ENCODE measurements at places on chromosomes 12 and 14.

GRCh38 chr12:57836442-57837375 is 9.8 kb downstream of the CTDSP2 start:
- DNase-seq, result peak; percentile 60

GRCh38 chr12:111677186-111677585 is 8.6 kb downstream of the BRAP start:
- no peak for DNase-seq

GRCh38 chr12:108495823-108496579 is 19.1 kb upstream of the FICD start:
- DNase-seq, result no peak

DNA sequence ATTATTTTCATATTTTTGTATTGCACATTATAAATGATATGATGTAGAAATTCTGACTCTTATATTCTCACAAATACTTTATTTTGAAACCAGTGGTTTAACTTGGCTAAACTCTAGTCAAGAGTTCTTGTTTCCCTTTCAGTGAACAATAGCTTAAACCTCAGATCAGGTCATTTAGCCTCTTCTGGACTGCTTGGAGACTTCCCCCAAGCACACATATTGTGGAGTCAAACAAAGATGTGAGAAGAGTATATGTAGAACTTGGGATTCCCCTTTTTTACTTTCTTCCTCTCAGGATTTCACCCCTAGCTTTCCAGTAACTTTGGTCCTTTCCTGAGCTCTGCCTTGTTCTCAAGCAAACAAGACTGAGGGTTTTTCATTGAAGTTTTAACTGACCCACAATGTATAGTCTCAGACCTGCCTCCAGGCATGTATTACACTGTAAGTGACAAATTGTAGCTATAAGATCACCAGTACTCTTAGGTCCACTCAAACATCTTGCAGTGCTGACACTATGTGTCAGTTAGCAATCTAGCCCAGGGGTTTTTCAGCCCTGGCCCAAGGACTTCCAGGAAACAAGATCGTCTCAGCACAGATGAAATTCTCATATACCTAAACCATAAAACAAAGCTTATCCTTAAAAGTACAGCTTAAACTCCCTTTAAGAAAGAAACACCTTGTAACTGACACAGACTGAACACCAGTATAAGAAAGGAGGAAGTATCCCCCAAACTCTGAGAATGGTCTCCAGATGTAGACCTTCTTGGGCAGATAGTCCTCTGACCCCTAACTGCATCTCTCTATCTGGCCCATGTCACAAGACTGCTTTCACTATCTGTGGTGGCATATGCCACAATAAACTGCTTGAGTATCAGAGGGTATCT is 98.6 kb downstream of the SLC6A15 start:
- DNase-seq, result no peak

GRCh38 chr12:106065506-106065905 is 73.2 kb downstream of the NUAK1 start:
- DNase-seq, result no peak

DNA sequence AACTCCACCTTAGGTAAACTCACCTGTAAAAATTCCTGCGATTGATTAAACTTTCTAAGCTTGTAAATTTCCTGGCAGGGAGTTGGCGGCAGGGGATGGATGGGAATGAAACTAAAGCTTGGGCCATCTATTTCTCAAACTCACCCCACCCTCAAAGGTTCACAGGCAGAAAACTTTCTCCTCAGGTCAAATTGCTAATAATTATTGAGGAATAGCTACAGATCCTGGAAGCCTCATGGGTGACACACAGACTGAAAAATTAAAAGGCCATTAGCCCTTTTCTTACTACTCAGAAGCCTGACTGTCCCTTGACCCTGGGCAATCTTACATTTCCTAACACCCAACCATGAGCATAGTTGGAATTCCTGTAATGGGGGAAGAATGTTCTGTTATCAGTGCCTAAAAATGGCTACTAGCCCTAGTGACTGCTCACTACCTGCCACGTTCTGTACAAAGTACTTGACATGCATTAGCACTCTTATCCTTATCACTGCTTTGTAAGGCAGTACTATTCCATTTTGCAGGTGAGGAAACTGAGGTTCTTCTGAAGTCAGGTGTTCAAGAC is 12.4 kb upstream of the SYNDIG1L start:
- DNase-seq, result no peak

GRCh38 chr12:94779485-94779884 is 129.1 kb upstream of the TMCC3 start:
- DNase-seq, result no peak

DNA sequence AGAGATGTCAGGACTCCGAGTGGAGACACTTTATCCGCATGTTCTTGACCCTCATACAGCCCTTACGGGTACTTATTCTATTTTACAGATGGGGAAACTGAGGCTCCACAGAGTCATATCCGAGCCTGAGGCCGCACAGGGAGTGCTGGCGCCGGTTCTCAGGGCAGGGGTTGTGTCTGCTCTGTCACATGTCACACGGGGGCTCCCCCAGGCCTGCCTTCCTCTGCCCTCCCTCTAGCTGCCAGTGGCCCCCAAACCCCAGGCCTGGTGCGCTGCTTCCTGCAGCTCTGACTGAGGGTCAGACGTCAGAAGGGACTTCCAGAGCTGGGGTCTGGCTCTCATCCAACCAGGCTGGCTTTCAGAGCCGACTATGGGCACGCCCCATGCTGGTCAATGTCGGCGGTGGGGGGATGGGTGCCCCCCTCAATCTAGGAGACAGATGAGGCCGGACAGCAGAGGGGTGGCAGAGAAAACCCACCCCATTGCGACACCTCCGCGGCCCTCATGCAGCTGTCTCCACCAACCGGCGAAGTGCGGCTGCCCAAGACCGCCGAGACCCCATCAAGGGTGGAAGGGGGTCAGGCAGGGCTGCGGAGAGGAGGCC is 811 bp upstream of the INF2 start:
- no peak for DNase-seq

GRCh38 chr12:44829045-44829444 is 47.1 kb downstream of the NELL2 start:
- no peak for DNase-seq

DNA sequence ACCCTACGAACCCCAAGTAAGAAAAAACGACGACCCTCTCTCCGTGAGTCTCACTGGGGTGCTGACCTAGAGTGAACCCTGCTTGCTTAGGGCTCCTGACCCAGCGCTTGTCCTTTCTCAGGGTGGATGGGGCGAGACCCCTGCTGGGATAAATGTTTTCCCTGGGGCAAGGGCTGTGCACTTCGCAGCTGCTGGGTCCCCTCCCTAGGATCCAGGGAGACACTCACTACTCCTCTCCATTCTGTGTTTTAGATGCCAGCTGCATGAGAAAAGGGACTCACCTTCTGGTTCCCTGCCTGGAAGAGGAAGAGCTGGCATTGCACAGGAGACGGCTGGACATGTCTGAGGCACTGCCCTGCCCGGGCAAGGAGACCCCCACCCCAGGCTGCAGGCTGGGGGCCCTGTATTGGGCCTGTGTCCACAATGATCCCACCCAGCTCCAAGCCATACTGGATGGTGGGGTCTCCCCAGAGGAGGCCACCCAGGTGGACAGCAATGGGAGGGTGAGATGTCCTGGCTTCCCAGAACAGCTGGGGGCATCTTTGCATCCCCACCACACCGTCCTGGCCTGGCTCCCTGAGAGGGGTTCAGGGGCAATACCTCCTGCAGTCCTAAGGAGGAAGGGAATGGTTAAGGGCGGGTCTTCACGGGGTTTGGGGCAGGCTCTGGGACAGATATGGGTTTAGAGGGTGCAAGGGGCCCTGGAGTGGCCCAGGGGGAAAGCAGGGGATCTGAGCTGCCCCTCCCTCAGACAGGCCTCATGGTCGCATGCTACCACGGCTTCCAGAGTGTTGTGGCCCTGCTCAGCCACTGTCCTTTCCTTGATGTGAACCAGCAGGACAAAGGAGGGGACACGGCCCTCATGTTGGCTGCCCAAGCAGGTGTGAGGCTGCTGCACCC is 663 bp downstream of the ANKRD33 start:
- no peak for DNase-seq

DNA sequence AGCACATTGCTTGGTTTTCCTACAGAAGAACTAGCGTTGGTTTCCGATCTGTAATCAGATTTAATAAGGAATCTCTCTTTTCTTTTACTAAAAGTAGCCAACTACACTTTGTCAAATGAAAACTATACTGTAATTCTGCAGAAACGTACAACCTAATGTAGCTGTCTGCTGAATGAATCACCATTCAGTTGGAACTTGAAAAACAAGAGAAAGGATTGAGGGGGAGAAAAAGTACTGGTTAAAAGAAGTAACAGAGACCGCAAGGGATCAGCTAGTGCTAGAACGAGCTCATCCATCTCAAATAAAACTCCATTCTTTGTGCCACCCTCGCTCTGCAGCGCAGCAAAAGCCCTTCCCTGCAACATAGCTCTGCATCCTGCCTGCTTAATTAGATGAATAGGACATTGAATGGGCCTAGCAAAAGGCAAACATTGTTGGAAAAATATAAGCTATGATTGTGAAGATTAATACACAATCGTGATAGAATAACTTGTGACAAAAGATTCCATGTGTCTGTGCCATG is 2.6 kb downstream of the GARIN2 start:
- DNase-seq, result no peak

DNA sequence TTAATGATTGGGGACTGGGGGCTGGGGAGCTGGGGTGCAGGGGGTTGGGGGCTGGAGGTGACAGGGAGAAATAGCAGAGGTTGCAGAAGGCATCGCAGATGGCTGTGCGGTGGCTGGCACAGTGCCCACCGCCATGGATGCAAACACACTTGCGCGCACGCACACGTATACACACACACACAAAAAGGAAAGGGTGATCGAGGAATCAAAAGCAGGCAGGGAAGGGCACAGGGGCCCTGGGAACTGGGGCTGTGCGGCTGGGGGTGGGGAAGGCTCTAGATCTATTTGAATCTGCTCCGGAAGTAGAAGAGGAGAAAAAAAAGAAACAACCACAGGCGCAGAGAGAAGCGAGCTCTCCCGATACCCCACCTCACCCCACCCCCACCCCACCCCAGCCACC is 39.4 kb downstream of the ZFHX2 start:
- no peak for DNase-seq

DNA sequence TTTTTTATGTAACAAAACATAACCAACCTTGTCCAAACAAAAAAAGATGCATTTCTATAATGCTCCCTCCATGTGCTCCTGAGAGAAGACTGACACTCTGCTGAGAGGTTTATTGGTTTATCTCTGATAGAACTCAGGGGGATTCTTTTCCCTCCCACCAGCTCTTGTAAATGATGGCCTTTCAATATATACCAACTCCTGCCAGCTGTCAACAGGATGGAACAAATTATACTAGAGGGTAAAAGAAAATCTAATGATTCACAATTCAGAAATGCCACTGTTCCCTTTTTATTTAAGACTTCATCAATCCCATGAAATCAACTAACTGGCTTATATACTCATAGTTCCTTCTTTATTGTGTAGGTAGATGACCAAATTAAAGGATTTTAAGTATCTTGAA is 25.4 kb downstream of the PSMC1 start:
- no peak for DNase-seq

- peak; percentile 17 for DNase-seq
Observed at GRCh38 chr12:68042212-68042699, 53.0 kb downstream of the IFNG-AS1 start.

DNA sequence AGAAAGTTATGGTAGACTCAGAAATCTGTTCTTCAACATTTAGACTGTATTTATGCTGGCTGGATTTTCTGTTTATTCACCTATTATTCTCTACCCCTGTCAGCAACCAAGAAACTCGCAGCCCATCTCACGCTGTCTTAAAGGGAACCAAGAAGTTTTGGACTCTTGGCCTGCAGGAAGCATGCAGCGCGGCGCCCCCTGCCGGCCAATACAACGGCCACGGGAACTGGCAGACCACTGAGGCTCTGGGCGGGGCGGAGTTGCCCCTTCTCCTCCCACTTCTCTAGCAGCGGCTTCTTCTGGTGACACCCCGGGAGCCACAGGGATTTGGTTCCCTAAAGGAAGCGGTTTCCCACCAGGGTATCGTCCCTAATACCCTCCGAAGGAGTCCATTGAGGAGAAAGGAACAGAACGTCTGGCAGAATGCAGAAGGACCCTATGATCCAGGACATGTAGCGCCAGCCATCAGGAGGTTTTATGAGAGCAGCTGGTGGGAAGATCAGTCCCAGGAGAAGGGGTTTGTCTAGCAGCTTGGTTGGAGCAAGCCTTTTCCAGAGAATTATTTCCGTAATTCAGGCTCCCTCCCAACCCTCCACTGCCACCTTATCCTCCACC is 21.0 kb upstream of the RNASE2 start:
- peak; percentile 59 for DNase-seq

DNA sequence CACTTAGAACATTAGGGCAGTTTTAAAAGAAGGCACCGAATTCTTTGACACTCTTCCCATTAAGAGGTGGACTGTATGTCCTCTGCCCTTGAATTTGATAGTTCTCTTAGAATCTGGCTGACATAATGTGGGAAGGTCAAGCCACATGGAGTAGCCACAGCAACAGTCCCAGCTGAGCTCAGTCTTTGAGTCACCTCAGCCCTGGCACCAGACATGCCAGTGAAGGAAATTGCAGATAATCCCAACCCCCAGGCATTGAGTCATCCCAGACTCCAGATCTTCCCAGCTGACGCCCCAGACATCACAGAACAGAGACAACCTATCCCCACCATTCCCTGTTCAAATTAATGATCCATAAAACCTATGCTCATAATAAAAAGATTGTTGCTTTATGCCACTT is 83.4 kb downstream of the GTF2A1 start:
- DNase-seq, result no peak

GRCh38 chr12:85253853-85254252 is 26.2 kb upstream of the ALX1 start:
- no peak for DNase-seq

- DNase-seq, result no peak
Observed at GRCh38 chr12:24102676-24103075, 153.2 kb upstream of the SOX5 start.

DNA sequence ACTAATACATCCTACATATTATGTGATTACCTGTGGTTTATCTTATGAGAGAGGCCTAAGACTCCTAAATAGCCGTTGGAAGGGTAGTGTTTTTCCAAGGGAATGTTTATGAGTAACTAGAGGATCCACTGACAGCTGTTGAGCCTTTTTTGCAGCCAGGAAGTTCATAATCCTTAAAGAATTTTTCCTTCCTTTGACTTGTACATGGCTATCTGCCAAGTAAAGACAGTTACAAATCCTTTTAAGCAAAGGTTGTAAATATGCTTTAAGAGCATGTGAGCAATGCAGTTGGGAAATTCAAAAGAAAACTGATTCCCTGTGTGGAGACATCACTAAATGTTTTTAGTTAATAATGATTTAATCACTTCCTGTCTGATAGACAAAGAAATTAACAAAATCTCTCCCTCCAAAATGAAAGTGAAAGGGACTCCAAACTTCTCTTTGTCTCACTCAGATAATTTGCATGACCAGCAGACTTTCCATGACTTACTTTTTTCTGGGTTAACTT is 333.8 kb downstream of the PDZRN4 start:
- DNase-seq, result peak; percentile 8

DNA sequence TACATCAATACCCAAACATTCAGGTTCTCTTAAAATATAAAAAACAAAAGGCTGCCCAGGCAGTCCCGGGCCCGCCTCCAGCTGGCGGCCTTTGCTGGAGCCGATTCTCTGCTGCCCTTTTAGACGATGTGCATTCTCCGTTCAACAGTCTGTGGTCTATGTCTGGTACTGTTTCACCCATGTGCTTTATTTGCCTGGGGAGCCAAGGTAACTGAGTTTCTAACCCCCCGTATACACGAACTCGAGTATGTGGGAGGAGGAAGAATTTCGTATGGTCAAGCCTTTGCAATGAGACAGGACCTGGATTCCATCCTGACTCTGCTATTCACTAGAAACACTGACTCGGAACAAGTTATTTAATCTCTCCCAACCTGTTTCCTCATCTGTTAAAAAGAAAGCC is 54.1 kb upstream of the GPR68 start:
- no peak for DNase-seq

- DNase-seq, result no peak
Observed at GRCh38 chr12:104604995-104605675, 148.4 kb downstream of the CHST11 start.

- no peak for DNase-seq
Observed at GRCh38 chr12:110540048-110540447, 37.9 kb downstream of the RAD9B start.
